COR-L47 (cell line): ENCODE measurements at places on chromosomes 1 and 21.

GRCh38 chr1:159890390-159890789 is 9.6 kb downstream of the CFAP45 start:
- no peak for DNase-seq

- no peak for DNase-seq
Measured at GRCh38 chr1:183565261-183565660, 25.0 kb downstream of the NCF2 start.

- no peak for DNase-seq
Measured at GRCh38 chr1:59383963-59384362, 87.1 kb downstream of the FGGY start.

- DNase-seq: no peak
Measured at GRCh38 chr1:31788825-31789256, 24.7 kb upstream of the ADGRB2 start.

GRCh38 chr1:24857507-24858133 is 72.5 kb downstream of the RUNX3 start:
- no peak for DNase-seq

DNA sequence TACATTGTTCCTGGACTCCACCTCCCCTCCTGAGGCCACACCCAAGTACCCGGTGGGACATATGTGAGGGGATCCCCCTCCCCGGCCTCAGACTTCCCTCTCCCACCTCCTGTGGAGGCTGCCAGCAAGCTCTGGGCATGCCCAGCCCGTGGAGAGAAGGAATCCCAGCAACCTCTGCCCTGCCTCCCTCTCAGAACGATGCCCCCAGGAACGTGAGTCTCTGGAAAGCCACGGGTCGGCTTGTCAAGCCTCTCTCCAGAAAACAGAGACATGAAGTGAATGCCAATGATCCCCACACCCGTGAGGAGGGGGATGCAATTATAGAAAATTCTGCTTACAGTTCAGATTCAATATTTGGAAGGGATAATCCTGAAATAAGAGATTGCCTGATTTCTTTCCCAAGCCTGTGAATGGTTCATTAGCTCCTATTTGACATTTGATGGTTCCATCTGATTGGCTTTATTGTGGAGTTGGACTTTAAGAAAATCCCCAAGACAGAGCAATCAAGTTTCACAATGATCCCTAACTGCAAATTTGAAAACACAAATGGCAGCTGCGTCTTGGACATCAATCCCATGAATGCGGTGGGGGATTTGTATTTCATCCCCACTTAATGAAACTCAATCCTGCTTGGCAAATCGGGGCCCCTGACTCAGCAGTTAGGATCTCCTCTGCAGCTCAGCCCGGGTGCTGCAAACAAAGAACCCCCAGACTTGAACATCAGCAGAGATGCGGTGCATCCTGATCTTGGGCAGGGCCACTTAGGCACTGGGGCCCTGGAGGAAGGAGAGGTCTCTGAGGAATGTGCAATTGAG is 9.1 kb upstream of the GUCA2B start:
- no peak for DNase-seq

DNA sequence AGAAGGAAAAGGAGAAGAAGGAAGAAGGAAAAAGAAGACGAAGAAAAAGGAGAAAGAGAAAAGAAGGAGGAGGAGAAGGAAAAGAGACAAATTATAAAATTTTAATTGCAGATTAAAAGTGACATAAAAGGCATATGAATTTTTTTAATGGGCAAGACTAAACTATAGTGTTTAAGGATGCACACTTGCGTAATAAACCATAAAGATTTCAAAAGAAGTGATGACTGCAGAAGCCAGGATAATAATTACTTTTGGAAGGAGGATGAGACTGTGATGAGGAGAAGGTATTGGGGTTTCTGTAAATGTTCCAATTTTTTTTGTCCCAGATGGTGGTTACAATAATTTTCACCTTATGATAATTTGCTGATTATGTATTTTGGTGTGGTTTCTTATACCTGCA is 243.1 kb upstream of the PKN2 start:
- no peak for DNase-seq

DNA sequence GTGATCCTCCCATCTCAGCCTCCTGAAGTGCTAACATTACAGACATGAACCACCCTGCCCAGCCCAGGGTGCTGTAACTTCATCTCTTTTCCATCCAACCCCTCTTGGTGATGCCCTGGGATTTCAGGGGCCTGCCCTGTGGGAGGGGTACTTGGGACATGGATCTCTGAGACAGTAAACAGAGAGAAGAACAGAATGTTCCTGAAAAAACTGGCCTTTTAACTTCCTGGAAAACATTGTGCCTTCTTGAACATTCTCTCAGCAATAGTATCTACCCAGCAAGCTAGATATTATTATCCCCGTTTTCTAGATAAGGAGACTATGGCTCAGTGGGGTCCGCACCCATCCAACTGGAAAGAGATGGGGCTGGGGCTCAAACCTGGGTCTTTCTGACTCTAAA is 57.0 kb downstream of the VWA5B1 start:
- no peak for DNase-seq

DNA sequence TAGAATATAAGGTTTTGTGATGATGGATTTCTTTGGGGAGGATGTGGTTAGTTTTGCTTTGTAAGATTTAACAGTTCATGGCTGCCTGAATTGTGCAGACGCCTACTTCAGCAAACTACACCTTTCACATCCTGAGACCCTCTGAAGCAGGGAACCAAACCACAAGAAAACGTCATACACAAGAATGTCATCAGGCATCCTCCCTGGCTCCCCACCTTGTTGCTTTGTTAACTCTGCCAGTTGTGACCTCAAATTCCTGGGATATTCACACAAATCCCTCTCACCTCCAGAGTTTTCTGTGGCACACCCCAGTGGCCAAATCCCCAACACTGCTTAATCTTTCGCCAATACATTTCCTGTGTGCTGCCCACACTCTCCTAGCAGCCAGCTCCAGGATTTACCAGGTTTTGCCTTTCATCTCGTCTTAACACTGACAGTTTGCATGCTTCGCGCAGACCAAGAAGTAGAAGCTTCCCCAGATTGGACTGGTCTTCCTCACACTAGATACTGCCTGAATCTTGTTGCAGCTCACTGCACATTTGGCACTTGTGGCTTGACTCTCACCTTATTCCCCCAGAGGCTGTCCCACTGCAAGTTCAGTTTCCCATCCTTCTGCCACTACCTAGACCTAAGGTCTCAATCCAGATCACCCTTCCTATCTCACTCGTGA is 51.1 kb upstream of the CTTNBP2NL start:
- no peak for DNase-seq

- no peak for DNase-seq
Measured at GRCh38 chr21:38319781-38320180, 63.0 kb downstream of the KCNJ15 start.

DNA sequence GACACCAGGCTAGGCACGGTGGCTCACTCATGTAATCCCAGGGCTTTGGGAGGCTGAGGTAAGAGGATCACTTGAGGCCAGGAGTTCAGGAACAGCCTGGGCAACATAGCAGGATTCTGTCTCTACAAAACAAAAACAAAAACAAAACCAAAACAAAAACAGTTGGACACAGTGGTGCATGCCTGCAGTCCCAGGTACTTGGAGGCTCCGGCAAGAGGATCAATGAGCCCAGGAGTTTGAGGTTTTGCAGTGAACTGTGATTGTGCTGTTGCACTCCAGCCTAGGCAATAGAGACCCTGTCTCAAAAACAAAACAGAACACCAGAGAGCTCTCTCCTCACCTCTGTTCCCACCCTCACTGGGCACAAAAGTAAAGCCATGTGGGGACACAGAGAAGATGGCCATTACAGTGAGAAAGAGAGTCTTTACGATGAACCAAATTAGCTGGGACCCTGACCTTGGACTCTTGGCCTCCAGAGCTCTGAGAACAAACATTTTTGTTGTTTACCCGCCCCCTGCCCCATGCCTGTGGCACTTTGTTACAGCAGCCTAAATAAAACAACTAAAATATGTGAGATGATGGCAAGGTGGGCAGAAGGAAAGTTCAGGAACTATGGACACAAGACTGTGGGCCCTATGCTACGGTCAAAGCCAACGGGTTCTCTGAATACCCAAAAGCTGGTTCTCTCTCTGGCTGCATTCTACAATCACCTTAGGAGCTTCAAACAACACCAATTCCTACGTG is 9.8 kb downstream of the NADK start:
- DNase-seq: no peak
